ENCODE measurements at places on chromosomes 5 and 9. TPM values are rescaled to one million over a fixed set of nuclear protein-coding genes. Genes with fewer than 3 reads are reported as not detected.

DNA sequence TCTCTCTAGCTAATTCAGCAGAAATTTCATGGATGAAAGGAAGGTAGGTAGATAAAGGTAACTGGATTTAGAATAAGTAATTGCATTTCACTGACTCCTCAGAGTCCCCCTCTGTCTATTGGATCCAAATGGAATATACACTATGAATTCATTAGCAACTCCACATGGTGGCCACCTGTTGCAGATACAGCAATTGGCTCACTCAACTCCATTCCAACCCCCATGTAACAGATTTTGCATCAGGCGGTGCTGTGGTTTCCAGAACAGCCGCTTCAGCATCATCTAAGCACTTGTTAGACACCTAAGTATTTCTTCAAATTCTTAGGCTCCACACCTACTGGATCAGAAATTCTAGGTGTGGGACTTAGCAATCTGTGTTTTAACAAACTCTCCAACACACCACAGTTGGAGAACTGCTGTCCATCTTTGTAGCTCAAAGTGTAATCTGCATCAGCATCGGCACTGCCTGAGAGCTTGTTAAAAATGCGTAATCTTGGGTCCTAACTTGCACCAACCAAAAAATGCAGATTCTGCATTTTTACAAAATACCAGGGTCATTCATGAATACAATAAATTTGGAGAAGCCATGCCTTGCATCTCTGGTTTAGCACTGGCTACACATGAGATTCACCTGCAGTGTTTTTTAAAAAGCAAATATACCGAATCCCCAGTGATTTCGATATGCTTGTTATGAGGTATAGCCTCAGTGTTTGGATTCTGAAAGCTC, 413.8 kb upstream of the CD180 start:
- H3K36me3 ChIP-seq: no peaks in the 10 kb centered on the region
- H3K27me3 ChIP-seq: no peaks in the 10 kb centered on the region
- H3K4me3 ChIP-seq: no peak overlapping the region
- no peaks in the 10 kb centered on the region for H3K4me1 ChIP-seq

GRCh38 chr5:7094626-7095025, 301.3 kb upstream of the ADCY2 start:
- H3K4me1 ChIP-seq: no peaks in the 10 kb centered on the region
- no peak for DNase-seq
- H3K27ac ChIP-seq: no peak overlapping the region
- no peaks in the 10 kb centered on the region for H3K36me3 ChIP-seq

DNA sequence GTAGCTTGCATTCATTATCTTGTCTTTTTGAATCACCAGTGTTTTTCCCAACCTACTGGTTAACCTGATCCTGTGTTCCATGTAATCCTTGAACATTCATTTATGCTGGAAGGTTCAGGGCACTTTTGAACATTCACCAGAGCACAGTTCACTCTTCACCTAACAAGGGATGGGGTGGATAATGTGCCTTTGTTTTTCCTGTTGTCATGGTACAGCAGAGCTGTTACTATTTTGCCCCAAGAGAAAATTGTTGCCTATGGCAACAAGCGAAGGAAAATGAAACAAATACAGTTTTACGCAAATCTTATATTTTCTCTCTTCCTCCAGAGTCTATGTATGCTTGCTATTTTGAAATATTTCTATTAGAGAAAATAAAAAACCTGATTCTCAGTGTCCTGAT, 60.3 kb upstream of the RIOK2 start:
- no peaks in the 10 kb centered on the region for H3K27me3 ChIP-seq
- H3K4me1 ChIP-seq: no peaks in the 10 kb centered on the region
- no peak for DNase-seq
- H3K4me3 ChIP-seq: no peak overlapping the region

DNA sequence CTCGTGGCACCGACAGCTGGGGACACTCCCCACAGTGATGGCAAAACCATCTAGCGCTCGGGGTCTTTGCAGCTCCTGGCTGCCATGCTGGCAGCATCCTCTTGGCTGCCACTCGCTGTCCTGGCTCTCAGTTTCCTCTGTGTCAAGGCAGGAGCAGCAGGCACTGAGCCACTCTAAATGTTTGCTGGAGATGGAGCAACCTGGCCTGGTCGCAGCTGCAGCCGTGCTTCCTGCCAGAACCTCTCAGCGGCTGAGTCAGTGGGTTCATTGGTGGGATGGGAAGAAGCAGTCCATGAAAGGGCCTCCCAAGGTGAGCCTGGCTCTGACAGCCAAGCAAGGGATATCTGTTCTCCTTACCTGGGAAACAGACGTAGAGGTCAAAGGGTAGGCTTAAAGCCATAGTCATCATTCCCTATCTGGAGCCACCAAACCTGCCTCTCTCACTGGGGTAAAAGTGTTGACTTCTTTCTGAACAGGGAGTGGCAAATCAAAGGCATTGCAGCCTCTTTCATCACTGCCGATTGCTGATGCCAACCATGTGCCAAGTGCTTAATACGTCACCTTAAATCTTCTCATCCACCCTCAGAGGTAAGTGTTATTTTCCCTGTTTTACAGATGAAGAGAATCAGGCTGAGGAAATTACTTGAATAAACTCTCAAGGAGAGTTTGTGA, 304.8 kb upstream of the ZNF462 start:
- H3K27me3 ChIP-seq: no peaks in the 10 kb centered on the region
- no peak overlapping the region for H3K4me3 ChIP-seq
- no peaks in the 10 kb centered on the region for H3K4me1 ChIP-seq
- DNase-seq: no peak
- no peaks in the 10 kb centered on the region for H3K36me3 ChIP-seq

DNA sequence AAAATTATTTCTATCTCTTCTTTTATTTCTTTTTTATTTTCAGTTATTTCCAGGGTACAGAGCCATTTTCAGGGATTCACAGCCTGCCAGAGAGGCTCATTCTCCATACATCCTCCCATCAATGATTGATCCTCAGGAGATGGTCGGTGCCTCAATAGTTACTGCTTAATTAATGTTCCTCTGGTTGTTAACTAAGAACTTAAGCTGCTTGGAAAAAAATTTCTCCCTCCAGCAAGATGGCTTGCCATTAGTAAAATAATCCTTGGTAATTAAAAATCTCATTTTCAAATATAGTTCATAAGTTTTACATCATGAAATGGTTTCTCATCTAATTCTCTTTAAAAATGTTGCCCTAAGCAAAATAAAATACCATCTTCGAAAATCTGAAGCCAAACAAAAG, 20.0 kb downstream of the MARCHF11 start:
- H3K27ac ChIP-seq: no peak overlapping the region
- no peaks in the 10 kb centered on the region for H3K36me3 ChIP-seq
- DNase-seq: no peak
- no peaks in the 10 kb centered on the region for H3K4me1 ChIP-seq

DNA sequence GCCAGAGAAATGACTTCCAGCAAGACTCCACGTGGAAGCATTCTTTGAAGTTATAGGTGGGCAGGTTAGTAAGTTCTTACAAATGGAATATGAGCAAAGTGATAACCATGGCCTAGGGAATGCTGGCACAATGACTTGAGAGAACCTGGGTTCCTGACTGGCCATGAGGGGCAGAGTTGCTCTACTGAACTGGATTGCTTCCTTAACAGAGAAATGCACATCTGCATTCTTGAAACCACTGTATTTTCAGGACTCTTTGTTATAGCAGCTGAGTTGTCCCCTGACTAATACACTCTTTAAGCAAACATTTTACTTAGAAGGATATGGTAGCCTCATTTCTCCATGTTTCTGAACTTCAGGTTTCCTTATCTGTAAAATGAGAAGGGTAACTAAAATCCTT, 108.3 kb upstream of the GNA14 start:
- no peaks in the 10 kb centered on the region for H3K4me1 ChIP-seq
- no peak overlapping the region for H3K27ac ChIP-seq
- no peaks in the 10 kb centered on the region for H3K36me3 ChIP-seq
- no peaks in the 10 kb centered on the region for H3K27me3 ChIP-seq
- H3K4me3 ChIP-seq: no peak overlapping the region
- DNase-seq: no peak

- H3K27ac ChIP-seq: no peak overlapping the region
- H3K4me1 ChIP-seq: no peaks in the 10 kb centered on the region
- peaks cover 4% of the 10 kb centered on the region for H3K36me3 ChIP-seq
These were observed 194.1 kb upstream of the PANK3 start for GRCh38 chr5:168773226-168773625.

DNA sequence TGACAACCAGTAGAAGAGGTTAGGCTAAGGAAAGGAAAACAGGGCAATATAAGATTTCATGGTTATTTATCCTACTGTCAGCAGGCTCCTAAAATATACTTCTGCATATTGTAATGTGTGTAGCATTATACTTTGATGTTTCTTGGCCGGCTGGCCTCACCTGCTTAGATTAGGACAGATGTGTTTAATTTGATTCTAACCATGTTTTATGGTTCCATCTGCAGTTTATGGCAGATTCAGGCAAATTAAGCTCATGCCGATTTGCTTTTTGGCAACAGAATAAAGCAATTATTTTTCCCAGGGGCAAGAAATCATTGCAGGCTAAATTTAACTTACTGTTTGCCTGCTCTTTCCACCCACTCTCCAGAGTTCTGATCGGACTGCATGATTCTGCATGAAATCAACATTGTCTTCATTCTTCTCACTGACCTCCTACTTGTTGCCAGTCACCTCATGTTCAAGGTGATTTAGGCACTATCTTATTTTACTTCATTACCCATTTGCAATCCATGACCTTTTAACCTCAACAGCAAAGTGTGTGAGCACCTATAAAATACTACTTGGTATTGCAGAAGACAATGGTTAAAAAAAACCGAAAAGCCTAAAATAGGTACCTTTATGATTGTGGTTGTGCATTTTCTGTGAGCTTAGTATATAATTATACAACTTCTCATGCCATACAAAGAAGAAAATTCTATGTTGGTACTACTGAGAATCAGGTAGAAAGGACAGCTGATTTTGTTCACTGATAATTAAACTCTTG, 125.2 kb downstream of the EDIL3 start:
- H3K27me3 ChIP-seq: no peaks in the 10 kb centered on the region
- no peak overlapping the region for H3K27ac ChIP-seq

GRCh38 chr5:16104961-16105360, 74.6 kb downstream of the MARCHF11 start:
- no peaks in the 10 kb centered on the region for H3K36me3 ChIP-seq
- no peak overlapping the region for H3K27ac ChIP-seq
- H3K4me1 ChIP-seq: no peaks in the 10 kb centered on the region
- H3K27me3 ChIP-seq: no peaks in the 10 kb centered on the region

DNA sequence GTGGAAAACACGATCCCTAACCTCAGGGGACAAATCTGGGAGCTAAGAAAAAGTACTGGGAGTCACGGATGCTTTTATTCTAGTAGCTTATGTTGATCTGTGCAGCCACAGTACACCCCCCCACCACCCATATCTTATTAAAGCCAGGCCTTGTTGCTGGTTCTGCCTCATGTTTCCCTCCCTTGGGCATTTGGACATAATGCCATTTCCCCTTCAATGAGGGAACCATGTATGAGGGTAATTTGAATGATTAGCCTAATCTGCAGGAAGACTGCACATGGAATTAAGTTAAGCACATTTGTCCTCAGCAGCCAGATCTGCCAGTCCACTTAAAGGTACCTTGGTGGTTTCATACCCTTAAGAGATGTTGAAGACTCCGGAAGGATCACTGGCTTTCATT, 102.0 kb downstream of the ARHGAP26 start:
- DNase-seq: no peak
- H3K27ac ChIP-seq: no peak overlapping the region
- no peaks in the 10 kb centered on the region for H3K36me3 ChIP-seq
- no peak overlapping the region for H3K4me3 ChIP-seq

- H3K27ac ChIP-seq: no peak overlapping the region
- H3K4me3 ChIP-seq: no peak overlapping the region
These were observed 81.8 kb upstream of the MEF2C start for GRCh38 chr5:88964831-88965230.

DNA sequence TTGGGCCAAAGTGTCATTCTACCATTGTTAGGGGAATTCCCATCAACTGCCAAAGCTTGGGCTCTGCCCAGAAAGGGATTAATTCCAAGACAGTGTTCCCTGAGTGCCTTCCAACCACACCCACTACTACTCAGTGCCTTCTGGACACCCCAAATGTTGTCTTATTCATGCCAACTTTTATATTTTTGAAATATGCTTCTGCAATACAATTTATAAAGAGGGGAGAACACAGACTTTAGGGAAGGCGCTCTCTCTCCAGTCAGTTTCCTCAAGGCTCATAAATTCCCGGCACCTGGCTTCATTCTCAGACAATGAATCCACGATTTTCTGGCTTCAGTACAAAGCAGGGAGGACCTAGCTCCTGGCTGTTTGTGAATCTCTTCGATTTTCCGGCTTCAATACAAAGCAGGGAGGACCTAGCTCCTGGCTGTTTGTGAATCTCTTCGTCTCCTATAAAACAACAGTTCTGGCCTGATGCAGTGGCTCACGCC, 120.1 kb upstream of the MYO10 start:
- no peak for DNase-seq
- H3K27me3 ChIP-seq: no peaks in the 10 kb centered on the region
- H3K4me1 ChIP-seq: peaks cover 5% of the 10 kb centered on the region
- no peak overlapping the region for H3K4me3 ChIP-seq

DNA sequence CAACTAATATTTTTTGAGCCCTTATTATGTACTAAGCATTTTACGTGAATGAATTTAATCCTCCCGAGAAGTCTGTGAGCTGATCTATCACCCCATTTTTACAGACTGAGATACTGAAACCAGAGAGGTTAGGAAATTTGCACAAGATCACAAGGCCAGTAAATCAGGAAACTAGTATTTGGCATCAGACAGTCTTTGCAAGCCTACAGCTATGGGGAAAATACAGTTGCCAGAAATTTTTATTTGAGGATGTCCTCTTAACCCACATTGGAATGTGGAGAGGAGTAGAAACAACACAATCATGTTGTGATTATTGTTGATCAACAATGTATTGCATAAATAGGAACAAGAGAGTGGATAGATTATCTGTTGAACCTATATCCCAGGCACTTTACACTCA, 2.3 kb upstream of the SLC46A2 start:
- H3K4me3 ChIP-seq: no peak overlapping the region
- H3K36me3 ChIP-seq: no peaks in the 10 kb centered on the region
- H3K27ac ChIP-seq: no peak overlapping the region
- H3K4me1 ChIP-seq: peaks cover 23% of the 10 kb centered on the region

DNA sequence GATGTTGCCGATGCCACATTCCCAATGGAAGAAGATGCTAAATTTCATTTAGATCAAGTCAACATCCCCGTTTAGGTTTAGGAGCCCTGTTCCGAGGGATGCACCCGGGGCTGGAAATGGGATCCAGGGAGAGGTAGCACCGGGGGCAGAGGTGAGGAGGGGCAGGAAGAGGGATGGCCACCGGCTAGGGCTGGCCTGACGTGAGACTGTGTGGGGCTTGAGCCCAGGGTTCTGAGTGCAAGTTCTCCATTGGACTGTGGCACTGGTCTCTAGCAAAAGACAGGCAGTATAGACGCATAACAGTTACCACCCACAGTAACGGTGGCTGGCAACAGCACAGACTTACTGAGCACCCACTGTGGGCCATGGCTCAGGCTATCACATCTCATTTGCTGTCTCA, 209.0 kb upstream of the MVB12B start:
- no peaks in the 10 kb centered on the region for H3K4me1 ChIP-seq
- no peak overlapping the region for H3K27ac ChIP-seq
- no peaks in the 10 kb centered on the region for H3K36me3 ChIP-seq

The INPP5E gene
- 13.0 TPM for total RNA-seq

The GNAQ gene
- 132 TPM for total RNA-seq

The CENPK gene
- 2.3 TPM for total RNA-seq

The AGXT2 gene
- total RNA-seq: not detected

The GRM6 gene
- not detected for total RNA-seq

The SOX30 gene
- total RNA-seq: 0.12 TPM

The PCDHGA9 gene
- 5.4 TPM for total RNA-seq

The ACTBL2 gene
- total RNA-seq: not detected

The LCN9 gene
- total RNA-seq: not detected

The PCDHGB1 gene
- total RNA-seq: 2.0 TPM

The SHC3 gene
- 12.9 TPM for total RNA-seq

The TAL2 gene
- not detected for total RNA-seq

The PCDHGA2 gene
- total RNA-seq: 2.5 TPM

The FAM174A gene
- 21.7 TPM for total RNA-seq

Measured in upper lobe of right lung (tissue), 1 donor.